ENCODE measurements at places on chromosomes 2 and 18.

DNA sequence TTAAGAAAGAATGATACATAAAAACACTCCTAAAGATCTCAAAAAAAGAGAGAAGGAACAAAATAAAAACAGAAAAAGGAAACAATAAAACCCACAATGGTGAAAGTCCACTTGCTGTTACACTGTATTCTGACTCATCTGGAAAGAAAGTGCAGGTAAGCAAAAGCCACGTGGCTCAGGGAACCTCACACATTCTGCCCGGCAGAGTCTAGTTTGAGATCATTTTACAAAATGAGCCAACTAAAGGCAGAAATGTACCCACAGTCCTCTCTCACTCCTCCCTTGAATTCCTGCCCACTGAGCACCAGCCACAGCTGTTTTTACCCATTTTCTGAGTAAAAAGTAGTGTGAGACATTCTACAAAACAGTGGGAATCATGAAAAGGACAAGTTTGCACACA, 10.0 kb downstream of the KCNH7 start:
- no peak for DNase-seq

GRCh38 chr18:74840492-74841167, 243.0 kb downstream of the ZNF407 start:
- no peak for DNase-seq

DNA sequence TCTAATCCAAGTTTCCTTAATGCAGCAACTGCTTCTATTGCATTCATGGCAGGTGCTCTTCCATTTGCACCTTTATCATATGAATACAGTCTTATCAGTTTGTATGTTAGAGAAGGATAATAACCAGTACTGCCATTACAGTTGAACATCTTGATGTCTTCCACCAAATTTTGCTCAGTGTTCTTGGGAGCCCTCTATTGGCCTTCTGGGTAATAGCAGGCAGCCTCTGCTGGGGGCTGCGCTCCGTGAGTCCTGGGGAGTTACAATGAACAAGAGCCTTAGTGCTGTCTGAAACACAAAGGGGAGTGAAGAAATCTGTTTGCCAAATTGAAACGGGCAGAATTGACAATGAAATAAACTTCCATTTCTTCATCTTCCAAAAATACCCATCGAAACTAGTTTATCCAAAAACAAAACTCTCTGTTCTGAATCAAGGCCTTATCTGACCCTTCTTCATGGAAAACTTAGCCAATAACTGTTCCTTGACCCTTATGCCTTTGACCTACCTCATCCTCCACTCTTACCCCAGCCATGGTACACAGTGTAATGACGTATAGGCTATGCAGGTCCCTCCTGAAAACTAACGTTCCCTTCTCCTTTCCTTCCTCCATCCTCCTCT, 79.9 kb downstream of the ALK start:
- peak; percentile 0 for DNase-seq

DNA sequence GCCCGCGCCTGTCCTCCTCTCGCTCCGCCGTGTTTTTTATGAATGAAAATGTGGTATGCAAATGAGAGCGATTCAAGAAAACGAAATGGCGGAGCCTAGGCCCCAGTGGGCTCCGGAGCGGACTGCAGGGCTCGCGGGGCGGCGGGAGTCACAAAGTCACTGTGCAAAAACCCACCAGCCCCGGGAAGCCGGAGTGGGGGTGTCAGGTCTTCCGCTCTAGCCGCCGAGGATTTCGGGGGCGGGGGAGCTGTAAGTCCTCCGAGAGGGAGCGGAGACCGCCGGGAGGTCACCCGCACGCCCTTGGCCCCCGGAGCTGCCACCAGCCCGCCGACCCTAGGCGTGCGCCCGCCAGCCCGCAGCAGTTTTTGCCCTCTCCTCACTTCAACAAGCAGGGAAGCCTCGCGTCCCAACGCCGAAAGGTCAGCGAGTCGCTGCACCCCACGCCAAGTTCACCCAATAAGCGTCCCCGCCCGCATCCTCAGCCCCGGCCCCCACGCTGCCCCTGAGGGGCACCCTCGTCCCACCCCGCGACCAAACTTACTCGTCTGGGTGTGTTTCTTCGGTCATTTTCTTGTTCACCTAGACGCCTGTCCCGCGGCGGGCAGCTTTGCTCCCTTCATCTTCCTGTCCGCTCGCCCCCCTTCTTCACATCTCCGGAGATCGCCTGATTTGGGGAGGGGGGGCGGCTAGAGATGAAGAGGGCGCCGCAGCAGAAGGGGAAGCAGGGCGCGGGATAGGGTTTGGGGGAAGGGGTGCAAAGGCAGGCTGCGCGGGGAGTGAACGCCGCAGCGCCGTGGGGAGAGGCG, 775 bp downstream of the SPRED2 start:
- DNase-seq: peak; percentile 30

DNA sequence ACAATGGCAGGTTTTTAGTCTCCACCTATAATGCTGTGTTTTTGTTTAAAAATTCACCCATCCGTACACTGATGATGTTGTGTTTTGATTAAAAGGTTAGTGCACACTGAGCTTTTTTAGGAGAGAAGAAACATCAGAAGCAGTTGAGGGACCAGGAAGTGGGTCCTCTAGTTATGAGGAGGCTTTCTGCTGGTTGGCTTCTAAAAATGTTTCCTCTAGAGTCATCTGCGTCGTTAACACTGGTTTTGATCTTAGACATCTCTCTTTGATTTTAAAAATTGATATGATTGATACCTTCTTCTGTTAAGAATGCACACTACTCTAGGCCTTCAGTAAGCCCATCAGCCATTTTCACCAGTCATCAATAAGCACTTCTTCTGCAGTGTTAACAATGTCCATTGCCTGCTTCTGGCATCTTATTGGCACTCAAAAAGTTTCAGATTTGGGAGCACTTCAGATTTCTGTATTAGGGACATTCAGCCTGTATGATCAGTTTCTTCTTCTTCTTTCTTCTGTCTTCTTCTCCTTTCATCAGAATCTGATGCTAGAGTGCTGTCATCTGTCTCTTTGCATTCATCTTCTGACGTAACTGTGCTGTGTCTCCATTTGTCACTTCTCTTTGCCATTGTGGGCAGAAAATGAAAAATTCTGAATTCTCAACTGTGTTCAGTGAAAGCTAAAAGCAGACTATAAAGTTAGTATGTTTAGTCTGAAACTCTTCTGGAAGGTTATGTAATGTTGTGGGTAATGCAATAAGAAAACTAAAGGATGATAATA, 56.3 kb downstream of the PHLPP1 start:
- DNase-seq: no peak

DNA sequence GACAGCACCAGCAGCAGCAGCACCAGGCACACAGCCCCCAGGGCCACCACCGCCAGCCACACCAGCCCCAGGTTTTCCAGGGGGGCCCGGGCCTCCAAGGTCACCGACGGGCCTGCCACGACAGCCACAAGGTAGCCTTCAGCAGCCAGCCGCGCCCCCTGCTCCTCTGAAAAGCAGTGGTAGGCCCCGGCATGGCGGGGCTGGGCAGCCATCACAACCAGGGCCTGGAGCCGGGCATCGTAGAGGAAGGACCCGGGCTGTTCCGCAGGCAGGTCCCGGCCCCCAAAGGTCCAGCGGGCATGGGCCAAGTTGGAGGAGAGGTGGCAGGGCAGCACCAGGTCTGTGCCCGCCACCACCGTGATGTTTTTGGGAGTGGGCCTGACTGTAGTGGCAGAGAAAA, 3.3 kb upstream of the ANKRD39 start:
- no peak for DNase-seq

DNA sequence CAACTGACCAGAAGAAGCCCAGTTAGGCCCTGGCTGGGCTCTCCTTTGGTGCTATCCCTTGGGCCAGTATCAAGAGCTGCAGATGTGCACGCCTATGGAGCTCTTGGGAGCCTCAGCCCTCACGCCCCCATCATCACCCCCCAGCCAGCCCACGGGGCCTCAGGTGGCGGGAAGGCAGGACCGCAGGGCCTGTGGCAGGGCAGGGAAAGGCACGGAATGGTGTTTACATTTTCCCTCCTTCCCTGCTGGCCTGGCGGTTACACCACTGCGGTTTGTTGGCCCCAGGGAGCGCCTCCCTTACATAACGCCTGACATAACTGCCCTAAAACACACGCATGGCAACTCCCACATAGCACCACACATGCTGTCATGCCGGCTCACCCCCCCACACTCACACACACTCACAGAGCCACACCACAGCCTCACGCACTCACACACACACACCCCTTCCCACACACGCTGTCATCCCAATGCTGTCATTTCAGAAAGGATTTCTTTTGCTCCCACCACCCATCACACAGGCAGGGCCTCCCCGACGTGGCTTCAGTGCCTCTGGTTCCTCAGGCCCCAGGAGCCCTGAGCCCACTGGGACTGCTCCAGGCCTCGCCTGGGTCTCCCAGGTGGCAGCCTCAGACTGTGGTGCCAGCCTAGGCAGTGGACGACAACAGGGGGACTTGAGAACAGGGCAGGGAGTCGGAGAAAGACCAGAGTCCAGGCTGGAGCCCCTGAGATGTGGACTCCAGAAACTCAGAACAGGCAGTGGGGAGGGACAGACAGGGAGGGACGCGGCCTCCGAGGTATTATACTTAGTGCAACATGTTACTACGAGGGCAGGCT, 15.7 kb downstream of the ZFP36L2 start:
- DNase-seq: no peak

- DNase-seq: no peak
These were observed 16.6 kb upstream of the DNMT3A start for GRCh38 chr2:25358249-25358815.

GRCh38 chr2:178804791-178805190, 2.4 kb downstream of the TTN start:
- no peak for DNase-seq

- no peak for DNase-seq
These were observed 25.6 kb upstream of the ITGB6 start for GRCh38 chr2:160225722-160226121.

GRCh38 chr18:51491678-51492372, 294.3 kb upstream of the MEX3C start:
- no peak for DNase-seq

DNA sequence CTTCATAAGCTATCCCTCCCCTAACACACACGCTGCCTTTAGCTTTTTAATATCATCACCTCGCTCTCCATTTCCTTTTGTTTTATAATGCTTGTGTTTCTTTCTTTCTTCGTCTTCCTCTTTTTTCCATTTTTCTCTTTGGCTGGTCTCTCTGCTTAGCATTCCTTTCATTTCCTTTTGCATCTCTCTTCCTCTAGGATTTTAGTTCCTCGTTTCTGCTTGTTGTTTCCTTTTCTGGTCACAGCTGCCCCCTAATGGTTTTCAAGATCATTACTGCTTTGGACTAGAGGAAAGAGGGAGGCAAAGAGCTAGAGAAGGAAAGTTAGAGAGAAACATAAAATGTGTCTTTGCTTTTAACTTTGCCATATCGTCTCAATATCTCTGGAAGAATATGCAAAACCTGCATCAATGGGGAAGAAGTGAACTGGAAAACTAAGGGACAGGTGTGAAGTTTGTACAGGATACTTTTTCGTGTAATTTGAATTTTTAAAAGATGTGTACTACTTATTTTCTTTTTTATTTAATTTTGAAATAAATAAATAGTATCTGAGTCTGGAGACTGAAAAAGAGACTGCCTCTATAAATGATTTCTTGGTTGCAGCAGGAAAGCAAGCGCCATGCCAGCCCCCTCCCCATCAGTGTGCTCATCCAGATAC, 6.3 kb upstream of the NRP2 start:
- DNase-seq: no peak

- DNase-seq: no peak
These were observed 11.1 kb upstream of the DGKD start for GRCh38 chr2:233343171-233343705.

- no peak for DNase-seq
These were observed 194.4 kb upstream of the ITGA4 start for GRCh38 chr2:181262782-181263181.

- no peak for DNase-seq
These were observed 53.1 kb downstream of the SLC4A5 start for GRCh38 chr2:74290066-74290465.

DNA sequence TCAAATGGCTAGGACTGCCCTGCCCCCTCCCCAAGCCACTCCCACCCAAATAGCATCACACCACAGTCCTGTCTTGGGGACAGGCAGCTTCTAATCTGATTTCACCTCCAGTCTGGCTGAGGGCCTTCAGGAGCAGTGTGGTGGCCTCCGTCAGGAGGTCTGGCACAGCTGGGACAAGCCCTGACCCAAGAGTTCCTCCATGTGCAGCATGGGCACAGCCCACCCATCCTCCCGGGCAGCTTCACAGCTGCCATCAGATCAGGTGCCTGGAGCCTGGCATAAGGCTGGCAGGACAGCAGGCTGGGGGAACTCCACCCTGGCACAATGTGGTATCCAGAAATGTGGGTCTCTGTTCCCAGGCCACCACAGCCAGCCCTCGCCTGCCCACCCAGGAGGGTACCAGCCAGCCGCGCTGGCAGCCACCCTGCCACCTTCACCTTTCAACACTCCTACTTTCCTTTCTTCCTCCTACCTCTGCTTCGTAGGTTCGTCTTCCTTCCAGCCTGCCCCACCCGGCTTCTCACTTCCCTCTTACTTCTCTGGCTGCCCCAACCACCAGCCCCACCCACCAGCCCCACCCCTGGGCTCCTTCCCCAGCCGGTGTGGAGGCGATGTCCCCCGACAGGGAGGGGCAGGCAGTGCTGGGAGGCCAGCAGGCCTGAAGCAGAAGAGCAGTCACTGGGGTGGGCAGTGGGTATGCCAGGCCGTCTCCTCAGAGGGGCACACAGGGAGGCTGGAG, at the start of gene CAPG:
TSS of gene CAPG (minus strand) at position 522 of the 739 bp plus-strand sequence. CDS start 8,221 bp downstream, outside the sequence.
- DNase-seq: peak; percentile 21

DNA sequence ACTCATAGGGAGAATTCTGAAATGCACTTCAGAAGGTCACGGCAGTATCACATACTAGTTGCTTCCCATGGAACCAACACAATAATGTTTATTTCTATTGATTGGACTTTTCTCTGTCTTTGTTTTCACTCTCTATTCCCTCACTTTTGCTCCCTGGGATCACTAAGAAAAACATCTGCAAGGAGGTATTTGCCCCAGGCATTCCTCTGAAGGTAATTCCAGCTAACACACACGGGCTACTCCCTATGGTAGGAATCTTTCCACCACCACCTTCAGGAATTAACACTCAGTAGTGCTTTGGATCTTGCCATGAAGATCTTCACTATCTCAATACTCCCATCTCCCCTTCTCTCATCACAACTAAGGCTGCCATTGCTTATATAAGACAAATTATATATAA, 353.3 kb downstream of the DSC3 start:
- DNase-seq: no peak

- no peak for DNase-seq
These were observed 38.0 kb downstream of the BMP10 start for GRCh38 chr2:68833162-68833561.

DNA sequence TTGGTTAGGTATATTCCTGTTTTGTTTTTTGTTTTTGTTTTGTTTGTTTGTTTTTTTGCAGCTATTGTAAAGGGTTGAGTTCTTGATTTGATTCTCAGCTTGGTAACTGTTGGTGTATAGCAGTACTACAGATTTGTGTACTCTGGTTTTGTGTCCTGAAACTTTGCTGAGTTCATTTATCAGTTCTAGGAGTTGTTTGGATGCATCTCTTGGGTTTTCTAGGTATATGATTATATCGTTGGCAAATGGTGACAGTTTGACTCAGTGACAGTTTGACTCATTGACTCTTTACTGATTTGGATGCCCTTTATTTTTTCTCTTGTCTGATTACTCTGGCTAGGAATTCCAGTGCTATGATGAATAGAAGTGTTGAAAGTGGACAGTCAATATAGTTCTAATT, 53.7 kb downstream of the APLF start:
- DNase-seq: no peak

- no peak for DNase-seq
These were observed 90.1 kb downstream of the SLC66A3 start for GRCh38 chr2:11245322-11245721.
